Effector memory CD4-positive, alpha-beta T cell (primary cell): ENCODE measurements at places on chromosomes 7 and 10.

DNA sequence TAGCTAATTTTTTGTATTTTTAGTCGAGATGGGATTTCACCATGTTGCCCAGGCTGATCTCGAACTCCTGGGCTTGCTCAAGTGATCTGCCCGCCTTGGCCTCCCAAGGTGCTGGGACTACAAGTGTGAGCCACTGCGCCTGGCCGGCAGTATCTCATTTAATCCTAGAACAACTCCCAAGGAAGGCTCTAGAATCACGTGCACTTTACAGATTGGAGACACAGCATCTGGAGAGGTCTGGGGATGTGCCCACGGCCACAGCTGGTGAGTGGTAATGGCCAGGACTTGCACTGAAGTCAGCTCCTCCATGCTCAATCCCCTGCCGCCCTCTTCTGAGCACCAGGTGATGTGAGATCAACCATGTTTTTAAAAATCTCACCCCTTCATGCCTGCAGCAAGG, 43.1 kb downstream of the CARD11 start:
- no peak for DNase-seq

DNA sequence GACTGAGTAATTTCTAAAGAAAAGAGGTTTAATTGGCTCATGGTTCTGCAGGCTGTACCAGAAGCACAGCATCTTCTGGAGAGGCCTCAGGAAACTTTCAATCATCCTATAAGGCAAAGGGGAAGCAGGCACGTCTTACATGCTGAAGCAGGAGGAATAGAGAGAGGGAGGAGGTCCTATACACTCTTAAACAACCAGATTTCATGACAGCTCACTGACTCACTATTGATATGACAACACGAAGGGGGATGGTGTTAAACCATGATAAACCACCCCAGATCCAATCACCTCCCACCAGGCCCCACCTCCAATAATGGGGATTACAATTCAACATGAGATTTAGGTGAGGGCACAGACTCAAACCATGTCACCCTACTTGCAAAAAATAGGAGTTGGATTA, 201.5 kb downstream of the CDK14 start:
- DNase-seq = no peak

DNA sequence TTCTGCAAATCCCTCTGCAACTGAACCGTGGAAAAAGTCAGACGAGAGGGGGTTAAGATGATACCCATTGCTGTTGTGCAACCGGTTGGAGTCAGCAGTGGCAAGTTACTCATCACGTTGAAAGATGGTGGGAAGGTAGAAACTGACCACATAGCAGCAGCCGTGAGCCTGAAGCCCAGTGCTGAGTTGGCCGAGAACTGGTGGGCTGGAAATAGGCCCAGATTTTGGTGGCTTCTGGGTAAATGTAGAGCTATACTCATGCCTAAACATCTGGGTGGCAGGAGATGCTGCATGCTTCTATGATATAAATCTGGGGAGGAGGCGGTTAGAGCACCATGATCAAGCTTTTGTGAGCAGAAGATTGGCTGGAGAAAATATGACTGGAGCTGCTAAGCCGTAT, 78.6 kb downstream of the ARL5B start:
- no peak for DNase-seq

- DNase-seq = no peak
Measured at GRCh38 chr10:11528286-11528685, 83.2 kb downstream of the USP6NL start.

DNA sequence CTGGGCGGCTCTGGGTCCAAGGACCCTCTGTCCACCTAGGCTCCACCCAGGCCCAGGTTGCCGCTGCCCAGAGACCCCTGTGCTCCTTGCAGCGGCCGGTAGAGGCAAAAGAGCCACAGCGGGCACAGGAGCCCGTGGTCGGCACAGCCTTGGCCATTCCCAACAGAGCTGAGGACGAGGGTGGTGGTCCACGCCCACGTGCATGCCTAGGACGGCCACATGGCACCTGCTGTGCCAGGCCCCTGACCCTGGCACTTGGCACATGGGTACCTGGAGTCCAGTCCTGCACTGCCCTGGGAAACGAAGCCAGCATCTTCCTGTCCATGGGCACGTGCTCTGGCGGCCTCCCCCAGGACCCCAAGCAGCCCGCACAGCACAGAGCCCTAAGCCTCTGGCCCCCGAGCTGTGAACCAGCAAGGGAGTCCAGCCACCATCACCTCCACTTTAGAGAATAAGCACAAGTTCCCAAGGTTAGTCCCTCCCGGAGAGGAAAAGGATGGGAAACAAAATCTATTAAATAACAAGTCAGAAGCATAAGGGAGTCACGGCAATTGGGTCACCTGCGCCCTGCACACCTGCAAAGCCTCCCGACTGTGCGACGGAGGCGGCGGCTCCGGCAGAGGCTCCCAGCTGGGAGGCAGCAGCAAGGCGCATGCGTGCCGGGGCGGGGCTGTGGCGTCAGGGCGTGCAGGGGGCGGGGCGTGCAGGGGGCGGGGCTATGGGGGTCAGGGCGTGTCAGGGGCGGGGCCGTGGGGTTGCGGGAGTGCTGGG, 59.1 kb downstream of the STK32C start:
- DNase-seq = peak; percentile 60

DNA sequence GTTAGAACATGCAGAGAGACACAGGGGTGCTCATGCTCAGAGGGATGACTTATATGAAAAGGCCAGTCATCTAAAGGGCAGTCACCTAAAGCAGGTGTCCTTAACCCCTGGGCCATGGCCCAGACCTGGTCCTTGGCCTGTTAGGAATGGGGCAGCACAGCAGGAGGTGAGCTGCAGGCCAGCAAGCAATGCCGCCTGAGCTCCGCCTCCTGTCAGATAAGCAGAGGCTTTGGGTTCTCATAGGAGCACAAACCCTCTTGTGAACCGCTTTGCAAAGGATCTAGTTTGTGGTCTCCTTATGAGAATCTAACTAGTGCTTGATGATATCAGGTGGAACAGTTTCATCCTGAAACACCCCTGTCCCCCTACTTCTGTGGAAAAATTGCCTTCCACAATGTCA, 14.5 kb downstream of the ANKRD7 start:
- DNase-seq = no peak

- DNase-seq = no peak
Measured at GRCh38 chr10:33277135-33277536, 57.3 kb downstream of the NRP1 start.

DNA sequence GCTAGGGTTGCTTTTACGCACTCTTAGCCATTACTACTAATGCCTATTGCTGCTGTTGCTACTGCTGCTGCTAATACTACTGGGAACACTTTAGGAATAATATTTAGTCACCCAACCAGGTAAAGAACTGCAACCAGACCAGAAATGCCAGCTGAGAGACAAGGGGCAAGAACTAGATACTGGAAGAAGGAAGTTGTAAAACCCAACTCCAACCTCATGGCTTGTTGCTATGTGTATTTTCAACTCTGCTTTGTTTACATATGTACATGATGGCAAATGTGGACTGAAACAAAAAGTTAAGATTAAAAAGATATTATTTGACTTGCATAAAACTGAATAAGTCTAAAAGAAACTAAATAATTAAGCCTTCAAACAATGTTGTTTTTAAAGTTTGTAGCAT, 177.7 kb downstream of the GNAT3 start:
- DNase-seq = no peak

- no peak for DNase-seq
Measured at GRCh38 chr10:133154411-133154810, 5.6 kb upstream of the KNDC1 start.

- no peak for DNase-seq
Measured at GRCh38 chr10:26474026-26474425, 35.9 kb downstream of the APBB1IP start.

DNA sequence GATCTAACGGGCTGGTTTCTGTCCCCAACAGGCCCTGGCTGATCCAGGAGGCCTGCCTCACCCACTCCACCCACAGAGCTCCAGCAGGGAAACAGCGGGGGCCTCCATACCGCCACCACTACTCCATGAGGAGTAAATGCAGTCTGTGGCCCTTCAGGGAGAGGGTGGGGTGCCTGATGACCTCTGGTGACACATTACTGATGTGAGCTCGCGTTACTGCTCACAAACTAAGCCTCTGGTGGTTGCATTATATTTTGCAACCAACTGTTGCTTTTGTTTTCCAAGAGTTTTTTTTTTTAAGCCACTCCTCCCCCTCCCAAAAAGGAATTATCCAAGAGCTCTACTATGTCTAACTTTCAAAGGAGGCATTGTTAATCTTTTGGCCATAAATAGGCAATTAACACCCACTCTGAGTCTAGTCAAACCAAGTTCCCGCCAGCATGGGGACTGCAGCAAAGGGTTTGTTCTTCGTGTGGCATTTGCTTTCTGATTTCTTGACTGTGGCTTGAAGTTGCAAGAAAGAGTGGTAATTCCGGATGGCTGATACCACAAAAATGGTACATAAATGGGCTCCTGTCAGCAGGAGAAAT, 72.6 kb downstream of the FAM53B start:
- DNase-seq = no peak

- no peak for DNase-seq
Measured at GRCh38 chr10:30056767-30057355, 2.5 kb downstream of the JCAD start.

DNA sequence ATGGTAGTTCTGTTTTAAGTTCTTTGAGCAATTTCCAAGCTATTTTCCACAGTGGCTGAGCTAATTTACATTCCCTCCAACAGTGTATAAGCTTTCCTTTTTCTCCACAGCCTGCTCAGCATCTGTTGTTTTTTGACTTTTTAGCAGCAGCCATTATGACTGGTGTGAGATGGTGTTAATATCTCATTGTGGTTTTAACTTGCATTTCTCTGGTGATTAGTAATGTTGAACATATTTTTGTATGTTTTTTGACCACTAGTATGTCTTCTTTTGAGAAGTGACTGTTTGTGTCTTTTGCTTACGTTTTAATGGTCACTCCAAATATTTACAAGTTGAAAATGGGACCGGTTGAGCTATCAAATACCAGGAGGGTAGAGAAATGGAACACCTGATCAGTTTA, 20.4 kb downstream of the GNG11 start:
- no peak for DNase-seq

- DNase-seq = peak; percentile 3
Measured at GRCh38 chr10:25113191-25114035, 61.4 kb upstream of the GPR158 start.

DNA sequence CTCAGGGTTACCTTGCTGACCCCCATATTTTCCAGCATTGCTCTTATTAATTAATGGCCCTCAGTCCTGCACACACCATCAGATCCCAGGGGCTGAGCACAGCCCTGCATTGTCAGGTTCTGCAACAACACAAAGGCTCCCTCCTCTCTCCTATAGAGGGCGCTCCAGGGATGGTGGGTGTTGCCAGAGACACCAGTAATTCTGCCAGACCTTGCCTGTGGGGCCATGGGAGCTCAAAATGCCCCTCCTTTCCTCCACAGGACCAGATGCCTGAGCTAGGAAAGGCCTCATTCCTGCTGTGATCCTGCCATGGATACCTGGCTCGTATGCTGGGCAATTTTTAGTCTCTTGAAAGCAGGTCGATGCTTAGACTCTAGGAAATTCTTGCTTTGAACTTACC, 42.8 kb upstream of the PRSS58 start:
- peak; percentile 27 for DNase-seq

DNA sequence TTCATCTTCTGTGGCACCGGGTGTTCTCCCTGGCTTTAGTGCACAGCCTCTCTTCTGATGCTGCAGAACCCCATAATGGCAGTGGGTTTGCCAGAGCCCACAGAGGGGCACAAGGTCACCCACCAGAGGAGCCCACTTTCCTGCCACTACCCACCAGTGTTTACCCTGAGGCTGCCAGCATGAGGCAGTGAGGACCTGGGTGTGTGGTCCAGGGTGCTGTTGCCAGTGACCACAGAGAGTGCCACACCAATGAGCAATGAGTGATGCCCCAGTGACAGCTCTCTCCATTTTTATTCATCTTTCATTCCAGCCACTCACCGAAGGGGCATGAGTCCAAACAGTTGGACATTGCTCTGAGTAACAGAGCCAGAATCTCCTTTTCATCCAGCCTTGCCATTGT, 34.8 kb downstream of the MTURN start:
- DNase-seq = no peak

- DNase-seq = no peak
Measured at GRCh38 chr7:33952824-33953223, 47.5 kb downstream of the BMPER start.

GRCh38 chr7:130213828-130214227, 6.2 kb downstream of the SSMEM1 start:
- no peak for DNase-seq

- no peak for DNase-seq
Measured at GRCh38 chr7:156071612-156072011, 259.3 kb upstream of the SHH start.

- no peak for DNase-seq
Measured at GRCh38 chr10:5906651-5907050, 16.6 kb downstream of the FBH1 start.

DNA sequence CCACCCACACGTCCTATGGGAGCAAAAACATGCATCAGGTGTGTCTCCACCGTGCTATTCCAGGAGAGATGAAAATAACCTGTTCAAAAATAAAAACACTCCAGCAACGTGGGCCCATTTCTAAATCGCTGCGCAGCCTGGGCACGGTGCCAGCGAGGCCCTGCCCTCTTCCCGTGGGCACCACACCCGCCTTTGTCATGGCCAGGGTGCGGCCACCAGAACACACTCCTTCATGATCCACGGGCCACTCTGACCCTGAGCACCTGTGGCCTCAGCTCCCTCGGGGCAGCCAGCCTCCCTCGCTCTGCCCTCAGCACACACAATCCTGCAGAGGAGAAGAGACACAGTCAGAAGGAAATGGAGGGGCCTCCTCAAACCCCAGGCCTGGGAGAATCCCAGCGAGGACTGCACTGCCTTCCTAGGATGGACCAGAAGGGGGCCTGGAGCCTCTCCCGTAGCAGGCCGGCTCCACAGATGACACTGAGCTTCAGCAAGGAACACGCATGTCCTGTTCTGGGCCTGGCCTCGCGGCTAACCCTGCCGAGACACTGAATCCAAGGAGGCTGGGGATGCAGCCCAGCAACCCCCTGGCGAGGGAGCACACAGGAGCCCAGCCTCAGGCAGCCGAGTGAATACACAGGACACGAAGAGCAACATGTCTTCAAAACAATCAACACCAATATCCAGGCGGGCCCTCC, 169.0 kb downstream of the MAD1L1 start:
- no peak for DNase-seq

GRCh38 chr10:59037018-59037389, 139.4 kb upstream of the PHYHIPL start:
- DNase-seq = no peak

GRCh38 chr10:639001-639750, 50.3 kb downstream of the DIP2C start:
- DNase-seq = no peak
